ENCODE measurements at places on chromosomes 7 and 10. TPM values are rescaled to one million over a fixed set of nuclear protein-coding genes. Genes with fewer than 3 reads are reported as not detected.

Gene ANKRD1
- 3.5 TPM for total RNA-seq

Gene FUOM
- total RNA-seq, result 33.3 TPM

- H3K36me3 ChIP-seq, result peaks cover 10% of the 10 kb centered on the region
- DNase-seq, result no peak
- H3K4me3 ChIP-seq, result no peak overlapping the region
- H3K27me3 ChIP-seq, result no peaks in the 10 kb centered on the region
- H3K27ac ChIP-seq, result no peak overlapping the region
Measured at GRCh38 chr7:103119791-103120291, 29.1 kb downstream of the NAPEPLD start.

- DNase-seq, result no peak
- H3K36me3 ChIP-seq, result no peaks in the 10 kb centered on the region
- no peak overlapping the region for H3K27ac ChIP-seq
- peaks cover 20% of the 10 kb centered on the region for H3K4me1 ChIP-seq
- no peak overlapping the region for H3K4me3 ChIP-seq
- no peaks in the 10 kb centered on the region for H3K27me3 ChIP-seq
Measured at GRCh38 chr7:4162884-4163564, 519.1 kb upstream of the FOXK1 start.
